ENCODE measurements at places on chromosomes 2 and 18.

DNA sequence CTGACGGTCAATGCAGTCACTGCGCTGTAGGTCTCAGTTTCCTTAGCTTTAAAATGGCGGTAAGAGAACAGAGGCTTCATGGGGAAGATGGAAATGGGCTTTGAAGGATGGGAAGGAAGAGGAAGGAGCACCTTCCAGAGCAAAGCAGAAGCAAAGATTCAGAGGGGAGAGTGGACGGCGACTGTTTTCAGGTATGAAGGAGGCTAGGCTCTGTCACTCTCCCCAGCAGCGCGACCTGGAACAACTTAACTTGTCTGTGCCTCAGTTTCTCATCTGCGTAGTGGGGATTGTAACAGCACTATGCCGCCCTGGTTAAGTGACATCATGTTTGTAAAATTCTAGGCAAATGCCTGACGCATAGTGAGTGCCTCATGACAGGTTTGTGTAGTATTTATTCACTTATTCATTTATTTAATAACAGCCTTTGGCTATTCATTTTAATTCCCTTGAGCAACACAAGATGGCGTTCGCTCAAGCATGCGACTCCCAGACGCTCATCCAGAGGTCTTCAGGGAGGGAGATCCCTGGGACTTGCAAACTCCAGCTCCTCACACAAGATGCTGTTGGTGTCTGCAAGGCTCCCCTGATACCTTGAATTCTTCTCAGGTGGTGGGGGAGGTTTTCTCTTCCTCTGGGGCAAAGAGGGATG, 336.3 kb downstream of the DYSF start:
- DNase-seq = peak; percentile 15

DNA sequence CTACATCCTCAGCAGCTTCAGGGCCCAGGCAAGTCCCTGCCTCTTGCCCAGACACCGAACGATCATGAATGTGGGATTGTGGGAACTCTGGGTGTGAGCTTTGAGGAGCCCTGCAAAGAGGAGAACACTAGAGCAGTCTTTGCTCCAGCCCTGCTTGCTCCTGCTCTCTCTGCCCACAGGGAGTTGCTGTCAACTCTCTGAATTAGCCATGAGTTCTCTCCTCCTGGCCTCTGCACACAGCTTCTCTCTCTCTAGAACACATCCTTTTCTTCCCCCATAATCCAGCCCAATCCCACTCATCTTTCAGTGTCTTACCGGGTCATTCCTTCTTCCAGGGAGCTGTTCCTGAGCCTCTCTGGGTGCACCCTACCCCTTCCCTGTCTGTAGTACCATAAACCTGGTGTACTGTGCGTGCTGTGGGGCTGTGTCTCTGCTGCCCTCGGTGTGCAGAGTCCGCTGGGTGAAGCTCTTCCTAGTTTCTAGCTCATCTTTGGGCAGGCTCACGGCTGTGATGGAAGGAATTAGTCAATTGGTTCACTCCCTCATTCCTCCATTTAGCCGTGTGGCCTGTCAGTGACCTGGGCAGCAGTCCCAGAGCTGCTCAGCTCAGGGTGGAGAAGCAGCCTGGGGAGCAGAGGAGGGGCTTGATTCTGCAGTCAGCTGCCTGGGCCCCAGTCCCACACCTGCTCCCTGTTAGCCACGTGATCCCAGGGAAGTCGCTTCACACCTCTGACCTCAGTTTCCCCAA, 132.9 kb upstream of the HDAC4 start:
- no peak for DNase-seq

GRCh38 chr18:12011199-12011956, 30.1 kb downstream of the IMPA2 start:
- DNase-seq = no peak

DNA sequence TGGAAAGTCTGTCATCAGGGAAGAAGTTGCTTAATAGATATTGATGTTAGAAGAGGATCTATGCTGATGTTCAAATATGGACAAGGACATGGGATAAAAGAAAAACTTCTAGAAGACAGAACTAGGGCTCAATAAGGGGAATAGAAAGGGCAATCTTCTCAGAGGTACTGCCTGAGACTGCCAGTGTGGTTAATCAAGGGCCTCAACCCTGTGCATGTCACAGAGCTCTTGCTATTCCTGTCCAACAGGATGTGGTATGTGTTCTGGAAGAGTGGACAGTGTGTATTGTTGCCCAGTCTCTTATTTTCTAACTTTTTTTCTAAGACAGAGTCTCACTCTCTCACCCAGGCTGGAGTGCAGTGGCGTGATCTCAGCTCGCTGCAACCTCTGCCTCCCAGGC, 27.8 kb upstream of the RNF125 start:
- no peak for DNase-seq

GRCh38 chr2:102066554-102066953, 74.8 kb downstream of the IL1R2 start:
- DNase-seq = no peak

GRCh38 chr2:206989311-206989710, 50.0 kb downstream of the CPO start:
- no peak for DNase-seq

GRCh38 chr2:31523871-31524492, 56.8 kb downstream of the SRD5A2 start:
- peak; percentile 49 for DNase-seq

GRCh38 chr2:165933211-165933910, 20.2 kb downstream of the TTC21B start:
- DNase-seq = no peak

GRCh38 chr2:144339048-144339447, 180.9 kb downstream of the ZEB2 start:
- peak; percentile 3 for DNase-seq

DNA sequence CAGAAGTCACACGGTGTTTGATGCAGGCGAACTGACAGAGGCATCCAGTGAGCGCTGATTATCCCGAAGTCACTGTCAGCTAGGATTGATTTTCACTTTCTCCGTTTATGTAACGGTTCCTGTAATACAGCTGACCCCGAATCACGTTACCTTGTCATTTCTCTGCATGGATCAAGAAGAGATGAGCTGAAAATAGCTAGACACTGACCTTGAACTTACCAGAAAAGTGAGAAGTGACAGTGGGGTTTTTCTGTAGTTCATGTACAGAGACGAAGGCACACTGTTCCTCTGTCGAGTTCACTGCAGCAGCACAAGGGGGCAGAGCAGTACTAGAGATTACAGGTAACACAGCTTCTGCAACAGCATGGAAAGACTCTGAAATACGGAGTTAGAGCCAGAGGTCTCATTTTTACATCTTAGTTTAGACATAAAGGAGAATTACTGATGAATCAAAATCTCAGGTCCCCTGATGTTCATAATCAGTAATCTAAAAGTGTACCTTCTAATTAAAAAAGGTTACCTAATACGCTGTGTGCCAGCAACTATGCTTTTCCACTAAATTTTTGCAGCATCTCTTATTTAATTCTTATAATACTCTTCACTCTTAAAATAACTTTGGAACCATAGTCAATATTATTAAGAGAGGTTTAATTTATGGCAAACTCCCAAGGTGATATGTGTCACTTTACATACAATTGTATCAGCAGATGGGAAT, 33.1 kb downstream of the ARHGAP15 start:
- peak; percentile 50 for DNase-seq

DNA sequence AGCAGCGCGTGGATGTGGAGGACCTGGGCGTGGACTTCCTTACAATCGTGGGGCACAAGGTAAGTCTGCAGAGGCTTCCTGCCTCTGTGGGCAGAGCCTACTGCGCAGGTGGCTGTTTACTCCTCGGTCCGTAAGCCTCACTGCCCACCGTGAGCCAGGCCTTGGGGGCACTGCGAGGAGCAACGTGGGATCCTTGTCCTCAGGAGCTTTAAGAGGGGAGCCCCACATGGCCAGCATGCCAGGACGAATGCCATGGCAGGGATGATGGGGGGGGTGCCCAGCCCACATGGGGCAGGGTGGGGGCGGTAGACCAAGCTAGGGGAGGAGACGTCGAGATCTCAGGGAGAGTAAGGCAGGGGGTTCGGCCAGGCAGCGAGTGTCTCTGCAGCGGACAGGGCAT, 18.0 kb upstream of the ESPNL start:
- DNase-seq = no peak

DNA sequence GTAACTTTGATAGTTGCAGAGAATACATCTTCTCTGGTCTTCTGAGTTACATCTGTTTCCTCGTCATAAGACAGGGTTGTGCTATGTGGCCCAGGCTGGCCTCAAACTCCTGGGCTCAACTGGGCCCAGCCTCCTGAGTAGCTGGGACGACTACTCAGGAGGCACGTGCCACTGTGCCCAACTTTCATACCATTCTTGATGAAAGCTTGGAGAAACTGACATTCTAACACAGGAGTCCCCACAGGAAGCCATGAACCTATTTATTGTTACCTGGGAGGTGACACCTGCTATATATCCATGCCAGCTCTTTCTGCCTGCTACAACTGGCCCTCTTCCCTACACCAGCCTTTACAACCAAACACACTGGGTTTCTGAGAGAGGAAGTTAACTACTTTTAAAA, 19.1 kb downstream of the EIF2AK3 start:
- DNase-seq = no peak

- no peak for DNase-seq
Measured at GRCh38 chr2:127672341-127673224, 2.7 kb downstream of the LIMS2 start.

- DNase-seq = no peak
Measured at GRCh38 chr2:196839574-196839973, 30.4 kb upstream of the C2orf66 start.

- DNase-seq = peak; percentile 69
Measured at GRCh38 chr18:58861861-58862301, 2.8 kb upstream of the ZNF532 start.

DNA sequence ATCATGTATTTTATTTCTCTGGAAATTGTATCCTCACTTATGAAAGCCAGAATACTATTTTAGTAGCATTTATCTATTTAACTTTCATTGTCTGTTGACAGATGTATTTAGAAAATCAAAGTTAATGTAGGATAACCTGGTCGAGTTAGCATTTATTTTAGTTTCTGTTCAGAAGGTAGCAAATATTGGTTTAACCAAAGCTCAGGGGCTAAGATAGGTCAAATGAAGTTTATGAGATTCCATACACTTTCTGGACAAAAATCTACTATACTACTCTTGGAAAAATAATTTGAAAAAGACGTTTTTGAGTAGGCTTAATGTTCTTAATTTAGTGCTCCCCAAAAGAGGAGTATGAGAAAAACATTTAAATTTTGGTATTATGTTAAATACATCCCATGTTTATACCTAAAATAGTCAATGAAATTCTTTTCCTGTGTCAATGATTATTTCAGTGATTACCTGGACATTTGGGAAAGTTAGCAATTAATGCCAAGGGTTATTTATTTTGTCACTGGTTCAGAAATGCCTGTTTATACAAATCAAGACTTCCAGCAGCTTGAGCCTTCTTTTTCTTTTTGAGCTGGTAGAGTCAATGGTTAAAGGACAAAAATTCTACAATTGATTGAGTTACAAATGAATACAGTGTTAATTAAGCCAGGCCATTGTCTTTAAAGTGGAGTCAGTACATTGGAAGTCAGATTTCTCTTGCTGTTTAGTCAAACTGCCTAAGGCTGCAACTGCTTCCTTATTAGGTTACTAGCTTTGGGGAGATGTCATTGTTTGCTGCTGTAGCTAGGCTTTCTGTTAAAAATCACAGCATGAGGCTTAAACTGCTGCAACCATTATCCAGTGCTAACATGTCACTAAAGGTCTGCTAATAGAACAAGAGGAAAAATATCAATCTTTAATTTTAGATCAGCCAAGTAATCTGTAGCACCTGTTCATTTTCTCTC, 182.3 kb downstream of the CAMKMT start:
- no peak for DNase-seq

- peak; percentile 86 for DNase-seq
Measured at GRCh38 chr2:42249887-42250286, 80.7 kb downstream of the EML4 start.

DNA sequence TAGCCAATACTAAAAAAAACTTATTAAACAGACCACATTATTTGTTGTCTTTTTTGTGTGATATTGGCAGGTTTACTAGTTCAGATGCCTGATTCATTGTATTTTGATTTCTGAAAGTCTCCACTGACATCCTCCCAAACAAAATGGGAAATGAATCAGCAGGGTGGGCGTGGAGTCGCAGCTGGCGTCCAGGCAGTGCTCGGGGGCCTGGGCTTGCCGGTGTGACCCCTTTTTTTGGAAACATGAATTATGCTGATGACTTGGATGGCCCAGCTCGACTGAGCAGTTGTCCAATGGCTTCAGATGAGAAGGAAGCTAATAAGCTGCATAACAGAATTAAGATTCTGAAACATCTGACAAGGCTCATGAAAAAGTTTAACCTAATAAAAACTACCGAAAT, 1.7 kb upstream of the KCNG2 start:
- DNase-seq = no peak

GRCh38 chr2:42951263-42951938, 159.0 kb upstream of the HAAO start:
- no peak for DNase-seq

- no peak for DNase-seq
Measured at GRCh38 chr2:118851650-118852049, 4.2 kb upstream of the EN1 start.

All from NCI-H1417 (cell line).